Activated CD8-positive, alpha-beta T cell treated with anti-CD3 and anti-CD28 coated beads for 36 hours (primary cell): ENCODE measurements at places on chromosomes 7 and 10.

DNA sequence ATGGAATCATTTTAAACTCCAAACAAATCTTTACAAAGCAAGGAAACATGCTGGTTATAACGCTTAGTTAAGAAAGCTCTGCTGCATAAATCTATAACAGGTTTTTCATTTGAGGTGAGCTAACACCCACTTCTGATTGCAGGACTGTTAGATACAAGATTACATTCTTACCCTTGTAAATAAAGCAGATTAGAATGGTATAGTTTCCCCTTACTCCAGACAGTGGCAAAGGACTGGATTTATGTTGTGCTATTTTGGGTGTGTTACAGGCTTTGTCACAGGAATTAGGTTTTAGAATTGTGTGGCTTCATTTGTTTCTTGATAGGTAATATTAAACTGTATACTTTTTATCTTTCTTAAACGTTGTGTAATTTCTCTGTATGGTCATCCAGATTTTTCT is 487.6 kb downstream of the ZWINT start:
- no peak for DNase-seq

DNA sequence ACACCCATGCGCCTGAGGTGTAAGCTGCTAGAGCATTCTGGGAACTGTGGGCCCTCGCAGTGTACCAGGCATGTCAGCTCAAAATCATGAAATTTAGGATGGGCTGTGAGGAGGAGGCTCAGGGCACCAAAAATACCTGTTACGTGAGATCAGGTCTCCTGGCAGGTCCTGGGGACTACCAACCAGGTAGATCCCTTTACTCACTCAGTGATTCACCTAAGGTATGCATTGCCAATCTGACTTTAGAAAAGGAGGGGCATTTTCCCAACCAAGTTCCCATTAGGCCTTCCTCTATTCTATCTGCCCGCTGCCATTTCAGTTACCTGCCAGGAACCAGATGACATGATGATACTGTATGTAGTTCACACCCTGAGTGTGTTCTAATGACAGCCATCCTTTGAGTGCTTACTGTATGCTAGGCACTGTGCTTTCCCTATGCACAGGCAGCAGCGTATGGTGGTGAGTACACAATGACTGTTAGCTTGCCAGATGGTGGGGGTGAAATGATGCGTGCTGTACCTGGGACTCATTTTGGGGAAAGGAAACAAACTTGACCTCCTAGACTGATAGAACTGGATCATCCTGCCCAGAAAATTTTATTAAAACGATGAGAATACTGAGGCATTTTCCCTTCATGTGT is 62.0 kb downstream of the CFAP58 start:
- DNase-seq = no peak

- DNase-seq = no peak
Observed at GRCh38 chr7:133025056-133025455, 56.8 kb downstream of the CHCHD3 start.

DNA sequence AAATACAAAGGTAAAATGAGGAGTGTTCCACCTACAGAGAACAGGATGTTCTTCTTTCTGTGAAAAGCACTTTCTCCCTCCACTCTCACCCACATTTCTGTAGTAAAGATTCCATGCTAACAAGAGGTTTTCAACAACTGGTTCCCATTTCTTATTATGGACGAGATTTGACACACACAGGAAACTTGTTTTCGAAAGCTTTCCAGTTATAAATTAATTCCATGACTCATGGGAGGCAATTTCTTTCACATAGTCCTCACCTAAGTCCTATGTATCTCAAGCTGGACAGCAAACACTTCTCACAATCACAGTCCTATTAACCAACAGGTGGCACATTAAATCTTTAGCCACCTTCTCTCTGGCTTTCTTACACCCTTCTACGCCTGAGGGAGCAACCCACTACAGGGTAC is 24.5 kb downstream of the RAPGEF5 start:
- DNase-seq = no peak

DNA sequence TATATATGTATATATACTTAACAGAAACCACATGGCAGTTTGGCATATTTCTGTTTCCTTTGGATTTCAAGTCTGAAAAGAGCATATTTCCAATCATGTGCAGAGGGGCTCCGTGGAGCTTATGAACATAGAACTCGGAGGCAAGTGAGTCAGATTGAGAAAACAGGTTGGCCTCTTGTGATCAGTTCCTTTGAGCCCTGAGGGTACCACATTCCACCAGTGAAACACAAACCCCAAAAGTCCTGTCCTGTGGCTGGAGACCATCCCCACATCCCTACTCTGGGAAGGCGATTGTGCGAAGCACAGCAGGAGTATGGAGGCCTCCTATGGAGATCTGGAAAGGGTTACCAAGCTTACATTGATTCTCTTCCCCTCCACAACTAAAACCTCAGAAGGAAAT is 196.7 kb upstream of the TMEM72 start:
- no peak for DNase-seq

- no peak for DNase-seq
Observed at GRCh38 chr7:24721481-24722001, 35.7 kb downstream of the GSDME start.

DNA sequence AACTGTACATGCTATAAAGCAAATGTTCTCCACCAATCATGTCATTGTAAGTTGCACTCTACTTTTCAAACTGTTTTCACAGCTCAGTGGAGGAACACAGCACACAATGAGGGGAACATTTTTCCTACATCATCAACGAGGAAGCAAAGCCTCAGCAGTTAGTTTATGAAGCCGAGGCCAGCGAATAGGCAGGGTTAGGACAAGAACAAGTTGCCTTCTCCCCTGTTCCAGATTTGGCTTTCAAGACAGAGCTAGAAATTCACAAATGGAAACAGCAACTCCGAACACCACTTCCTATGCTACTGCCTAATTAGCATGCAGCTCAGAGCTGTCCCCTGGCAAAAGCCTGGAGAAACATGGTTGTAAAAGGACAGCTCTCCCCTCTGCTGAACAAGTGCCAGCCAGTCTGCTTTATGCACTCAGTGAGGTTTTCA is 19.8 kb downstream of the ITGB8 start:
- no peak for DNase-seq

DNA sequence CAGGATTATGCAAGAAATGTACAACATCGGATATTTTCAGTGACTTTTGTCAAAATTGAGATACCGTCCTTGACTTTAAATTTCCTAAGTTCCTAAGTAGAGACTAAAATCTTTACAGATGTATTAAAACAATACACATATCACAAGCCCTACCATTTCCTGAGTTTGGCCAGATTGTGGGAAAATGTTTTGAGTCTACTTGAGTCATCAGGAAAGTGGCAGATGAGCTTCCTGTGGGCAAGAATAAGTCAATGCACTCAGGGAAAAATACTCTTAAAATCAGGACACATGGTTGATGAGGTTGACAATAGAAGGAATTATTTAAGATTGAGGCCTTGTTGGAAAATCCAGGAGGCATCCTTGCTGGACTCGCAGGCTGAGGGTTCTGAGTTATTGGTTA is 162.5 kb downstream of the SNX10 start:
- no peak for DNase-seq

DNA sequence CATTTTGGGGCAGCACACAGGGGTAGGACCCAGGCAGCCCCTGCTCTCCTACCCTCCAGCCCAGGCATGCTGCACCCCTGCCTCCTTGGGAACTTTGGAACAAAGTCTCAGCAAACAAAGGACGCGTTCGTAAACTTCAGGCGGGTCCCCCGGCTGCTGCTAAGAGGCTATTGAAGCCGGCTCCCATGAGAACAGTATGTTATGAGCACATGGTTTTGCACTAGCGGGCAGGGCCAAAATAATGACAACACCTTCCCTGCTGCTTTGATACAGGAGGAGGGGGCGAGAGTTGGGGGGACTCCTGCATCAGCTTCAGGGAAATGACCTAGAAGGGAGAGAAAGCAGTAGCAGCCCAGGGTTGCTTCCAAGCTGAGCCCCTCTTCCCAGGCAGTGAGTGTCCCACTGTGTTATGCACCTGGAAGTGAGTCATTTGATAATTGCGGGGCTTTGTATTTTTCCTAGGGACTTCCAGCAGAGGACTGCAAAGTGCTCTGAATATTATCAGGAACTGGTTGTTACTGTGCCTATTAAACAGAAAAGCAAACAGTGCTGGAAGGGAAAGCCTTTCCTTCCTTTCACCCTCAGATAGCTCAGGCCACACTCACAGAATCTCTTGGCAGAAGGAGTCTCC is 6.9 kb downstream of the ITPRIP start:
- no peak for DNase-seq
